Right lobe of liver (tissue), 6 donors: ENCODE measurements at places on chromosomes 3 and 15.
A peak's percentile ranks its signal among the peaks of the same experiment; 100 is the strongest.

DNA sequence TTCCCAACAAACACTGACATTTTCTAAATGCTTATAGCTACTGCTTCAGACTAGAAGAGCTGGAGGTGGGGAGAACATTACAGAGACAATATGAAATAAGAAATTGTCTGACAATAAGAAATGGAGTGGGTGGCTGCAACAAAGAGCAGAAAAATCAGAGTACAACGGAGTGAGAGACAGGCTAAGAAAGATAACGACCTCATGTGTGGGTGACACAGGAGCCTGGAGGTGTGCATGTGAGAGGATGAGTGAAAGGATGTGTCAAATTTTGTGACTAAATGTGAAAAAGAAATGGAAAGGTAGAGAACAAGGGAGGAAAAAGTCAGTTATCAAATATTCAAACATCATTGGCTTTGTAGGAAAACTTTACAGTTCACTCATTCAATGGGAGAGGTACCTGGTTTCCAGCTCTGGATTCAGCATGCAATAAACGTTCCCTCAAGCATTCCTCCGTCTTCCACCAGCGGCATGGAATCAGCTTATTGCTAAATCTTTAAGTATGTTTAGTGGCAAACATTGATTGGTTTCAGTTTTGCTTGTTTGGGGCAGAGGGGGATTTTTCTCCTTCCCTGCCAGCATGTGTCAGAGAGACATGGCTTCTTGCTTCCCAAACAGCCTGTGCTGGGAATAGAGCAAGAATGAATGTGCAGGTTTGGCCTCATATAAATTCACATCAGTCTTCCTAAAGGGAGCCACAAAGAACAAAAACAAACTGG is 103.8 kb upstream of the CHRM5 start:
- DNase-seq: no peak

DNA sequence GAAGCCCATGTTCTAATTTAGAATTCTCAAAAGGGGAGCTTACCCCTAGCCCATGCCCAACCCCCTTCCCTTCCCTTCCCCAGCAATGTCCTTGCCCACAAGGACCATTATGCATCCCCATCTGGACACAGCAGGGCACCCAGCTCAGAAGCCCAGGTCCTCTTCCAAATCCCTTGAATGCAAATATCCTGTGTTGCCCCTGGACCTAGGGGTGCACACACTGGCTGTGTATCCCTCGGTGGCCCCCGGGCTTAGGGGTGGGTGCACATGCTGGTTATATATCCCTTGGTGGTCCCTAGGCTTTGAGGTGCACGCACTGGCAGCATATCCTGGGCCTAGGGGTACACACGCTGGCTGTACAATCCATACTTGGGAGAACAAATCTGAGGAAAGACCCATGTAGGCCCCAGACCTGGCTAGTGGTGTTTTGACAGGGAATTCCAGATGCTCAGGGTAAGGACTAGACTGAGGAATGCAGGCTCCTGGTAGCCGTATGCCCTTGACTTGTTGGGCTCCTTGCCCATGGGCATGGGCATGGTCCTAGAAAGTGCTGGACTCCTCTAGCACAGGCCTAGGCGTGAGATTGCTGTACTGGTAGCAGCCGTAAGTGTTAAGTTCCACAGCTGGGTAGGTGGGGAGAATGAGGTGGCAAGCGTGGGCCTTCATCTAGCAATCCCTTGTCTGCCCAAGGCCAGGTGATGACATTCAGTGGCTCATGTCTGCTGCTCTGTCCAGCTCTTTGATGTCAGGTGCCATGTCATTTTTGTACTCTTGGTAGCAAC is 222.4 kb downstream of the OPA1 start:
- no peak for DNase-seq

GRCh38 chr3:71584394-71585011 is 975 bp upstream of the FOXP1 start:
- peak; percentile 49 for DNase-seq

DNA sequence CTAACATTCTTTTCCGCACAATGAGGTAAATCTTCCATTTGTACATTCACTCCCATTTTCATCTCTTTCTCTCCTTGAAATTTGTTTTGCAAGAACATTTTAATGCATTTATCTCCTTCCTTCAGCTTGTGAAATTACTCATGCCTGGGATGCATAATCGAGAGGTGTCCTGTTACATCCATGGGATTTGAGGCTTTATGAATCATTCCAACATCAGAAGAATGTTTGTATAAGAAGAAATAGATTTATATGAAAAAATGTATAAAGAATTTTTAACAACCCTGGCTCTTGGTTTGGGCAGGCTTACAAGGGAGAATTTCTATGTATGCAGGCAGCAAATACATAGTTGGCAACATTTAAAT is 93.2 kb upstream of the MBNL1 start:
- no peak for DNase-seq

- no peak for DNase-seq
Measured at GRCh38 chr3:129577366-129577765, 29.1 kb downstream of the PLXND1 start.

- DNase-seq: no peak
Measured at GRCh38 chr3:15380980-15381890, 46.1 kb downstream of the METTL6 start.
